ENCODE measurements at places on chromosomes 12 and 14. TPM values are rescaled to one million over a fixed set of nuclear protein-coding genes. Genes with fewer than 3 reads are reported as not detected.

GRCh38 chr12:22410486-22410885 lies 76.0 kb upstream of the ST8SIA1 start:
- no peak for DNase-seq

DNA sequence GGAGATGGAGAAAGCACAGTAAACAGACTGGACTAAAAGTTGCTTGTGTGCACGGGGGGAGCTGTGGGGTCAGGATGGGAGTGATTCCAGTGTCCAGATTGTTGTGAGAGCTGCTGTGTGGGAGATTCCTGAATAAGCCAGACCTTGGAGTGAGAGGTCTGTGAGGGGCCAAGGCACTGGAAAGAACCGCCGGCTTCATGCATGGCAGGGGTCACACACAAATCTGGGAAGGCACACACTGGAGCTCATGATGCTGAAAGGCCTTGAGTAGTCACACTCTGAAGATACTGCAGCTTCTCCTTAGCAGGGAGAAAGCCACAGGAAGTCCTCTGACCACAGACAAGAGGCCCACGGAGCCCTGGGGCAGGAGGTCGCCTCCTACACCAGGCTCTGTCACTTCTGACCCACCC lies 23.1 kb downstream of the ADCY6 start:
- no peak for DNase-seq

GRCh38 chr12:123036466-123037285 lies 56.2 kb downstream of the ARL6IP4 start:
- no peak for DNase-seq

GRCh38 chr12:46357438-46358324 lies 14.9 kb downstream of the SLC38A2 start:
- DNase-seq, result no peak

DNA sequence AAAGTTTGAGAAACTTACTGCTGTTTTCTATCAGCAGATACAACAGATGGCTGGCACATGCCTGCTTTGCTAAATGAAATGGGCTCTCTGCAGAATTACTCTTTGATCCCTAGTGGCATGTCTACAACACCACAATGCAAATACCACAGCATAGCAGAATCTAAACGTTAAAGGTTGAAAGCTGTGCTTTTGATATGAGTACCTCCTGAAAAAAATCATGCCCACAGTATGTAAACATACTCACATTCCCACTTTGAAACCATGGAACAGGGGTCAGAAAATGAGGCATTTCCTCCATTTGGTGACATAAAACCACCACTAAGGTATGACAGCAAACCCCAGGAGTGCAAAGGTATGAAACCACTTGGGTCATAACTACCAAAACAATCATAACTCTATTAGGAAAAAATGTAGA lies 7.5 kb downstream of the WIF1 start:
- no peak for DNase-seq

DNA sequence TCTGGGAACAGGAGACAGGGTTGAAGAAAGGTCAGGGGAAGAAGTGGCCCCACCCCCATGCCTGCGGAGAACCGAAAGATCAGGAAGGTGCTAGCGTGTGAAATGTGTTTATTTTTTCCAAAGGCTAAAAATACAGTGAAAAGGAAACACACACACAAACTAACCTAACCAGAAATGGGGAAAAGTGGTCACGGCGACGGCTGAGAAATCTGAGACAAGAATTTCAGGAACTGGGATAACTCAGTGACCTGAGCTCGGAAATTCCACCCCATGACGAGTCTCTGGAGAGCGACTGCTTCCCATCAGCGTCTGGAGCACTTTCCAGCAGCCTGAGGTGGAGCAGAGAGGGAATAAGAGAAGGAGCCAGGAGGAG lies 16.6 kb upstream of the RND1 start:
- DNase-seq, result no peak

DNA sequence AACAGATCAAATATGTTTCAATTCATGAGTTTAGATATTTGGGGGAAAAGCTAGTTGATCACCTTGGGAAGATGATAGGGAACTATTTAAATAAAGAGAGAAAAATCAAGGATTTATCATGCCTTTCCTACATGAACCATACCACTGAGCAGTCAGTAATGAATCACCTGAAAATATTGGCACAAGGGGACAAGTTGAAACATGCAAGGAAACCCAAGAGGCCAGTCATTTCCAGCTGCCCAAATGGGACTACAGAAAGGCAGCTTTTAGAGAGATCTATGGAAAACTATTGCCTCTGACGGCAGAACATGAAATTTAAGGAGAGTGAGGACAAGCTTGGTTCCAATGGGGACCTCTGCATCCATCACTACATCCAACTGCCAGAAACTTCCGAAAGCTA lies 14.1 kb upstream of the ETV6 start:
- DNase-seq, result no peak

GRCh38 chr12:76591476-76591875 lies 31.9 kb upstream of the OSBPL8 start:
- DNase-seq, result no peak

- DNase-seq, result no peak
These were observed 42.2 kb downstream of the FBXL14 start for GRCh38 chr12:1552171-1552570.

DNA sequence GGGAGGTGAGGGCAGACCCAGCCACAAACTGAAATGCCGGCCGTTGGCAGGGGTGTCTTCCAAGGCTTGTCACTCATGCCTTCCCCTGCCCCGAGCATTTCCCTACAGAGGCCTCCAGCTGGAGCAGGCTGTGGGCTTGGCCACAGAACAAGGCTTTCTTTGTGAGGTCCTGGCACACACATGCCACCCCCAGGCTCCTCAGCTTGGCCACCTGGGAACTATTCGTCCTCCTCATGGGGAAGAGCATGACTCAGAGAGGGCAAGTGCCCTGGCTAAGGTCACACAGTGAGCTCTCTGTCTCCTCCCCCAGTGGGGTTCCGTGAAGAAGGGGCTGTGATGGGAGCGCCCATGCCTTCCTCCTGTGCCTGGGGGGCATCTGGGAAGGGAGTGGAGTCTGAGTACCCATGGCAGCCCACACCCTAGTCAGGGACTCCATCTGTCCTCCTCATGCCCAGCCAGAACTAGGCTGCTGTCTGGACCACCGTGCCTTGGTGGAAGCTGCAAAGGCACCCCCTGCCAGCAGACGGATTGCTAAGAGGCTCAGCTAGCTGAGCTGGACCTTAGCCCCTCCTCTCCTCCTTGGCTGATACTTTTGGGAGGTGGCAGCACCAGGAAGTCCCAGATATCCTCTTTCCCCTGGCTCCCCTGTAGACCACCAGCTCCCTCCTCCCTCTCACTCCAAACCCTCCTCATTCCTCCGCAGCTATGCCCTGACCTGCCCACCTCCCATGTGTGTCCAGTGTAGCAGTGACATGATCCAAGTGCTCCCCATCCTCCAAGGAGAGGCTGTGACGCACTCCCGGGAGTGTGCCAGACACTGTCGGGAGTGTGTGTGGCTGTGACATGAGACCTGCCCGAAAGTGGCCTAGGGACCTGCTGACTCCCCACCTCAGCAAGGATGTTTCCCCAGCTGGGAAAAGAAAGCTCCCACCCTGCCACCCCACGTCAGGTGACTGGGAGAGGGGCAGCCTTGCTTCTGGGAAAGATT lies 21.4 kb downstream of the ABCB9 start:
- DNase-seq, result no peak

DNA sequence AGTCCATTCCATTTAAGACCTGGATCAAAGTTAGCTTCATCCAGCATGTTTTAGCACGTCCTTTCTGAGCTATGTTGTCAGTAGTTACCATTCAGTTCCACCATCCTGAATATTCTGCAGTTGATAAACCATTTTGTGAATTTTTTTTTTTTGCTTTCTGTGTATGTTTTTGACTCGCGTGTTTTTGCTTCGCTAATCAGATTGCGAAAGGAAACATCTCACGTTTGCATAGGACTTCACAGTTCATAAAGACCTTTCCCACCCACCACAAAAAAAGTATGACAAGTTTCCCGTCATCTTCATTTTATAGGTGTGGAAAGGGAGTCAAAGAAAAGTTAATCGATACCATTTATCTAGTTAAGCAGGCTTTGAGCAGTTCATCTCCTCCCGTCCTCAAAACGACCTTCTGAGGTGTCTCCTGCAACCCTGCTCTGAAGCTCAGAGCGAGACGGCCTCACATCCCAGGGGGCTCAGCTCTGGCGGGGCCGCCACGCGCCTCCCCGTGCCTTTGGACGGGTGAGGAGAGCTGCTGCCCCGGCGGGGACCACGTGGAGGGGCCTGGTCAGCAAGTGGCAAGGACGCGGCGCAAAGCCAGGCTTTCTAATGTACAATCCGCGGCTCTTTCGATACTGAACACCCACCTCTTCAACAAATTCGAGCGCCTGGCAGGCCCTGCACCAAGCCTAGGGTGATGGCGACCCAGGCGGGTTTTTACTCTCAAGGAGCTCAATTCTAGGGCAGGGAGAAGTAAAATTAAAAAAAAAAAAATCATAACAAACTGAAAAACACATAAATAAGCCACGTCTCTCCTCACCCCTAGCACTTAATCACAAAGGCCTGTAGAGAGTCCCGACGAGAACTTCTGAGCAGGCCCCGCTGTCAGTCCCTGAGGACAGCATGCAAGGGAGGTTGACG lies 988 bp upstream of the TMEM263 start:
- peak; percentile 54 for DNase-seq

The RASAL1 gene
- 0.25 TPM for total RNA-seq

The LRP1-AS gene
- total RNA-seq, result not detected

The FSCB gene
- total RNA-seq, result not detected
